ENCODE measurements at places on chromosomes 3 and 15.

GRCh38 chr3:127002195-127003174 is 19.6 kb downstream of the PLXNA1 start:
- no peak for DNase-seq

- no peak for DNase-seq
Observed at GRCh38 chr3:189531271-189531670, 99.9 kb upstream of the TP63 start.

GRCh38 chr3:152403632-152404066 is 134.9 kb downstream of the MBNL1 start:
- DNase-seq: no peak

DNA sequence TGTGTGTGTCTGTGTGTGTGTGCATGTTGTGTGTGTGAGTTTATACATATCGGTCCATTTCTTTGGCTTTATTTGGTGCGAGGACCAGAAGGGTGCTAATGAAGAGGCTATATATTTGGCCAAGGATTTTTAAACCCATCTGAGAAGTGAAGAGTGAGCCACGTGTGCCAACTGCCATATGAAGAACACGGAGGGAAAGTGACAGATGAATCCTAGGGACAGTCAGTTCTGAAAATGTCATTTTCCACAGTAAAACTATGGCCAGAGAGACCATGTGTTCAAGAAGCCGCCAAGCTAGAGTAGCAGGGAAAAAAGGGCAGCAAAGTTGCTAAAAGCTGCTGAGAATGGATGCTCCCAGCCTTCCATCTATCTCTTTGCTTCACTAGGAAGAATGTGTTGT is 297.3 kb upstream of the LMCD1 start:
- DNase-seq: no peak

DNA sequence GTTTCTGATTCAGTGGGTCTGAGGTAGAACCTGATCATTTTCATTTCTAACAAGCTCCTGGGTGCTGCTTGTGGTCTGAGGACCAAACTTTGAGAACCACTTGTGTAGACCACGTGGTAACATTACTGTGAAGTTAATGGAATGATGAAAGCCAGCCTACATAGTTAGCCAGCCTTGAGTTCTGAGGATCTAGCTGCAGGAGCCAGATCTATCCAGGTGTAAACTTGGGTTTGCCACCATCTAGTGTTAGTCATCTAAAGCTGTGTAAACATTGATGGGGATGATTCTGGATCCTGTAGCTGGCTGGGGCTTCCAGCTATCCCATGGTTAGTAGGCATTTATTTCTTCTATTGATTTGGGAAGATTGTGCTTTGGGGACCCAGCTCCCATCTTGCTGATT is 170.0 kb downstream of the TMEM108 start:
- DNase-seq: no peak

GRCh38 chr15:49860101-49860500 is 239.3 kb downstream of the DTWD1 start:
- DNase-seq: no peak

DNA sequence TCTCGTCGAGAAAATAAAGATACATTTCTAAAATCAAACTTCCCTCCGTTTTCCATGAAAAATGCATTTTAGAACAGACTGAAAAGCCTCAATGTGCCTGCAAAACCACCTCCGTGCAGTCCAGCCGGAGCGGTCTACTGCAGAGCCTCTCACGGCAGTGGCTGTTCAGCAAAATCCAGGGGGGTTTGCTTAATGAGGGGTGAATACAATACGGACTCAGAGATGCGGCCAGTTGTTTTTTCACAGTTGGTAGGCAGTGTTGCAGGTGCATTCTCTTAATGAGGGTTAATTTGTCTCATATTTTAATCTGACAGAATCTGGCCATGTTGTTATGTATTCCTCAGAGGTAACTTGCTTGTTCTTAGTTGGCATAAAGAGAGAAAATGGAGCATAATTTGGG is 223.0 kb downstream of the EBLN2 start:
- no peak for DNase-seq

DNA sequence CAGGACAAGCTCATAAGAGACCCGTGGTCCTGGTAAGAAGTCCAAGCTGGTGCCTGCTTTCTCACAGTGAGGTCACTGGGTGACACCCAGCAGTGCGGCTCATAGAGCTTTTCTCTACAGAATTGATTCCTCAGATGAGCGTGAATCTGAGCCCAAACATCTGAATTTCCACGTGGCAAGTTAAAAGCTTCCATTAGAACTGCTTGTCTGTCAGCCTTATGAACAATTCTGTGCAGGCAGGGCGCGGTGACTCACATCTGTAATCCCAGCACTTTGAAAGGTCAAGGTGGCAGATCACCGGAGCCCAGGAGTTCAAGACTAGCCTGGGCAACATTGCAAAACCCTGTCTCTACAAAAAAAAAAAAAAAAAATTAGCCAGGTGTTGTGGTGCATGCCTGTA is 113.1 kb upstream of the ABHD17C start:
- no peak for DNase-seq

DNA sequence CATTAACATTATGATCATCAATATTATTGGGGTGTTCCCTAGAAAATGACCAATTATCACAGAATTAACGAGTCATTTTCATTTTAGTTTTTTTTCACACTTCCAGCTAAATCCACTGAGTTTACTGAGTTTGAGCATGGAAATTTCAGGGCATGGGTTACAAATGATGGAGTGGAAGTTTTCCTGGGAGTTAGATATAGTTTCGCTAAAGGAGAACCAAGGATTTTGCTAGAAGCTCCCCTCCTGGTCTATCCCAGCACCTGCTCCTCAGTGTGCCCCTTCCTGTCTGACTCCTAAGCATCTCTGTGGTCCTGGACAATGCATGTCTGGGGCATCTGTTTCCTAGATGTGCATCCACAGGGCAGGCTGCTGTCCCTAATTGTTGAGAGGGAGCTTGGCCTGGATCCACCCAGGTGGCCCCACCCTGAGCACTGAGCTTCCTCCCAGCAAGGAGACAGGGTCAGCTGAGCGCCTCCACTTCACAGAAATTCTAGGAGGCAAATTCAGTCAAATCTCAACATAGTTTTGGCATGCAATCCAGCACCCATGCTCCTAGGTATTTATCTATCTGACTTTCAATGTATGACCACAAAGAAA is 102.3 kb upstream of the GOLGA6L6 start:
- no peak for DNase-seq

GRCh38 chr3:80338366-80338765 is 570.6 kb upstream of the ROBO1 start:
- no peak for DNase-seq

DNA sequence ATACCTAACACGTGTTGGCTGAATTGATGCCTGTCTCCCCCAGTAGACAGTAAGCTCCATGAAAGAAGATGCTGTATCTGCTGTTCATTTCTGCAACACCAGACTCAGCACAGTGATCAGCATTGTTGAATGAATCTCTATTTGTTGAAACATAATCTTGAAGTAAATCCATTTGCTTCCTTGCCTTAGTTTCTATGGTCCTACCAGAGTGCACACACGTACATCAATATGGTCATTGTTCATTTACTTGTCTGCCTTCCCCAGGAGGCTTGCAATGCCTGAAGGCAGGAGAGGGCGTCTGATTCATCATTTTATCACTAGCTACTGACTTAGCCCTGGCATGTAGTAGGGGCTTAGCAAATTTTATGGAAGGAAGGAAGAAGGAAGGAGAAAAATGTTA is 19.2 kb downstream of the RBP2 start:
- DNase-seq: no peak

DNA sequence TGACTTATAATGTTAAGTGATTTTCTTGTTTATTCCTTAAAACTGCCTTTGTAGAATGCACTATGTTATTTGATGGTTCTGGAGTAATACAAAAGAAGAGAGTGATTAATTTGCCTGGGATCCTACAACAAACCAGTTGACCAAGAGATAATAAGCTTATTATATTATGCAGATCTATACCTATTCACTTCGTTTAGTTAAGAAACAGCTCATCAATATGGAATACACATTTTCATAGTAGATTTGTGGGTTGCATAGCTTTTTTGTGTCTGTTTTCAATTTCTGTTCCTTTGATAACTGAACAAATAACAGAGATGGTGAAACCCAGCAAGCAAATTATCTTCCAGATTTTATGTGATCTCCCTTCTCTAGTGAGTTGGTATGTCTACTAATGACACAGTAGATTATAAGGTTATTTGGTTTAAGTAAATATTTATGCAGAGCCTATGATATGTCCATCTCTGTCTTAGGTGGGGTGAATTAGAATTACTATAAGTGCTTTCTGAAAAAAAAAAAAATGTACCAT is 443.3 kb upstream of the TPRG1 start:
- DNase-seq: no peak

- no peak for DNase-seq
Observed at GRCh38 chr15:96869122-96869521, 538.6 kb downstream of the NR2F2 start.

GRCh38 chr3:105885256-105885655 is 16.4 kb upstream of the CBLB start:
- no peak for DNase-seq

Data from activated CD8-positive, alpha-beta memory T cell treated with anti-CD3 and anti-CD28 coated beads for 1 hour (primary cell).